Skin of body (tissue), 3 donors: ENCODE measurements at places on chromosomes 1 and 21. TPM values are rescaled to one million over a fixed set of nuclear protein-coding genes. Genes with fewer than 3 reads are reported as not detected.

DNA sequence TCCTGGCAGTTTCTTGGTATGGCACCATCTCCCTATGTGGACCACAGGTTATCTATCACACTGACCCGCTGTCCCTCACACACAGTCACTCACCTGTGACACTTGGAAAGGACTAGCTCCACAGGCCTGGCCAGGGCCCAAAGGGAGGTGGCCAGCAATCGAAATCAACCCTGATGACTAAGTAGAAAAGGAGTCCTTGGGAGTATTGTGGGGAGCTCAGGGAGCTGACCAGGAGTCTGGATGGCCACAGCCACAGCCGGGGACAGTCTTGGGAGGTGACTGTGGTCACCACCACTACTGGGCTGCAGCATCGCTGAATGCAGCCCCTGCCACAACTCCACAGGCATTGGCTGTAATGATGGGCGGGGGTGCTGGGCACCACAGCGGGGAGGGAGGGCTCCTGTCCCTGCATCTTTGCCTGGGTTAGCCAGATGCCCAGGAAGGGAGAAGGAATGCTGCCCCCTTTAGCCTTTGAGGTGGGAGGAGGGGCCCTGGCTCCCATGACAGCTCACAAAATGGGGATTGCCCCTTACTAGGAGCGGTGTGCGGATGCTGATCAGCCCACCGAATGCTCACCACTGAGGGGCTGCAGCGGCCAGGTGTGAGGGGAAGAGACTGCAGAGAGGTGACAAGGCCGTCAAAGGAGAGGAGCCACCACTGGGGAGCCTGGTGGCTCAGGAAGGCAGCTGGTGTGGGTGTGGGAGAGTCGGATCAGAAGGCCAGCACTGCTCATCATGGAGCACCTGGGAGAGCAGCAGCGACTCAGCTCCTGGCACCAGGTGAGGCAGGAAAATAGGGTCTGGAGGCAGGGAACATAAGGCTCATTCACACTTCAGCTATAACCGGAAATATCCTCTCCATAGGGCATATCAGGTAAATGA lies 61.3 kb downstream of the H3-3A start:
- DNase-seq: no peak

DNA sequence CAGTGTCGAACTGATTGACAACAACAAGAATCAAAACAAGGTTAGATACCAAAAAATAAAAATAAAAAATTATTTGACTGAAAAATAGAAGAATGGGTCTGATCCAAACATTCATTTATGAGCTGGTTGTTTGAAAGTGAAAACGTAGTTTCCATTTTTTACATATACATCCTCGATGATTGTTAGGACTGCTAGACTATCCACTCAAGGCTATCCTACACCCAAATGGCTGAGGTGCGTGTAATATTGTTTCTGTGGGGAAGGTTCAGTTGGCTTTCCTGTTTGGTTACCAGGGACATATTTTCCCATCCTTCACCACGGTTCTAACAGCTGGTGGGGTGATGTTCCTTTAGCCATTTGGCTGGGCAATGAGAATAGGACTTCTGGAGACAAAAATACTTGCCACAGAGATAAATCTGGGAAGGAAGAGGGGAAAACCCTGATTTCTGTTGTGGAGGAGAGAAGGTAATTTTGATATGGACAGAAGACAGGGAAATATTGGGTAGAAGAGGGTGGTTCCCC lies 66.3 kb downstream of the MAP3K7CL start:
- no peak for DNase-seq

DNA sequence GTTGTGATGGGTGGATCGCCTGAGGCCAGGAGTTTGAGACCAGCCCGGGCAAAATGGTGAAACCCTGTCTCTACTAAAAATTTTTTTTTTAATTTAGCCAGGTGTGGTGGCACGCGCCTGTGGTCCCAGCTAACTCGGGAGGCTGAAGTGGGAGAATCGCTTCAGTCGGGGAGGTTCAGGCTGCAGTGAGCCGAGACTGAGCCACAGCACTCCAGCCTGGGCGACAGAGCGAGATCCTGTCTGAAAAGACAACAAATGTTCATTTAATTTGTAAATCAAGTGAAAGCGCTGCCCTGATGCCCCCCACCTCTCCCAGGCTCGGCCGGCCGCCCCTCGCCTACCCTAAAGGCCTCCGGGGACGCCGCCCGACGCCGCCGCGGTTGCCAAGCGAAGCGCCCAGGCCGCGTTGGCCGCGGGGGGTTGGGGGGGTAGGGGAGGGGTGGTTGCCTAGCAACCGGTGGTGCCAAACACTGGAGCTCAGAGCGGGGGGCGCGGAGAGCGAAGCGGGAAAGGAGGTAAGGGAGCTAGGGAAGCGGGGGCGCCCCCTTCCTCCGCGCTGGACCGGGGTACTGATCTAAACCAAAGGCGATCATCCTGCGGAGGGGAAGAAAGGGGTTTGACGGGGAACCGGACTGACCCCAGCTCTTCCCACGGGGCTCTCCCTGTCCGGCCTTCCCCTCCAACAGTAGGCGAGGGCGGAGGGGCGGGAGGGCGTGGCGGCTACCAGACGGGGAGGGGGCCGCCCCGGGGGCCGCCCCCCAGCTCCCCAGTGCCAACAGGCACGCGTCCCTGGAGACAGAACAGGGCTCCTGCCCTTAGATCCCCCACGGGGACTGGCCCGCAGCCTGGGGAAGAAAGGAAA lies at the start of gene TEKT2:
TEKT2 (plus strand) TSS at position 460 of the 862 bp plus-strand sequence. CDS start 828 bp downstream, outside the sequence.
- DNase-seq: no peak

DNA sequence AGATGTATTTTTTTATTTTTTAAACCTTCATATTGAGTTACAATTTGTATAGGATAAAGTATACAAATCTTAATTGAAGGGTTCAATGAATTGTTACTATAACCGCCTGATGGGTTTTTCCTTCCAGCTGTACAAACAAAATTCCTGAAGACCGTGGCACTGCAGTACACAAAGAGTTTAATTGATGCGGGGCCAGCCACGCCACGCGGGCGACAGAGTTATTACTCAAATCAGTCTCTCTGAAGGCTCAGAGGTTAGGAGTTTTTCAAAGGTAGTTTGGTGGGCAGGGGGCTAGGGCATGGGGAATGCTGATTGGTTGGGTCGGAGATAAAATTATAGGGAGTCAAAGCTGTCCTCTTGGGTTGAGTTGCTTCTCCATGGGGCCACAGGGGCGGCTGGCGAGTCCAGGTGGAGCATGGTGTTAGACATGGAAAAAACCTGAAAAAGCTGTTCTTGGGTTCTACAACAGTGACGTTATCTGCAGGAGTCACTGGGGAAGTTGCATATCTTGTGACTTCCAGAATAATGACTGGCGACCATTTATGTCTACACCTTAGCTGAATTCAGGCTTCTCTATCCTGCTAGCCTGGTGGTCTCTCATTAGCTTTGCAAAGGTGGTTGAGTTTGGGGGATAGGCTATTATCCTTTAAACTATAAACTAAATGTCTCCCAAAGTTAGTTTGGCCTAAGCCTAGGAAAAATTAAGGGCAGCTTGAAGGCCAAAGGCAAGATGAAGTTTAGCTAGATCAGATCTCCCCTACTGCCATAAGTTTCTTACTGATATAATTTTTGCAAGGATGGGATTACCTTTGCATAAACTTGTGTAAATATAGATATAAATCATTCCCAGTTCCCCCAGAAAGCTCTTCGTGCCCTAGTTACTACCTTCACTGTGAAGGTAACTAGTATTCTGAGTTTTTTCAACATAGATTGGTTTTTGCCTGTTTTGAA lies 13.0 kb upstream of the TMEM9 start:
- no peak for DNase-seq

DNA sequence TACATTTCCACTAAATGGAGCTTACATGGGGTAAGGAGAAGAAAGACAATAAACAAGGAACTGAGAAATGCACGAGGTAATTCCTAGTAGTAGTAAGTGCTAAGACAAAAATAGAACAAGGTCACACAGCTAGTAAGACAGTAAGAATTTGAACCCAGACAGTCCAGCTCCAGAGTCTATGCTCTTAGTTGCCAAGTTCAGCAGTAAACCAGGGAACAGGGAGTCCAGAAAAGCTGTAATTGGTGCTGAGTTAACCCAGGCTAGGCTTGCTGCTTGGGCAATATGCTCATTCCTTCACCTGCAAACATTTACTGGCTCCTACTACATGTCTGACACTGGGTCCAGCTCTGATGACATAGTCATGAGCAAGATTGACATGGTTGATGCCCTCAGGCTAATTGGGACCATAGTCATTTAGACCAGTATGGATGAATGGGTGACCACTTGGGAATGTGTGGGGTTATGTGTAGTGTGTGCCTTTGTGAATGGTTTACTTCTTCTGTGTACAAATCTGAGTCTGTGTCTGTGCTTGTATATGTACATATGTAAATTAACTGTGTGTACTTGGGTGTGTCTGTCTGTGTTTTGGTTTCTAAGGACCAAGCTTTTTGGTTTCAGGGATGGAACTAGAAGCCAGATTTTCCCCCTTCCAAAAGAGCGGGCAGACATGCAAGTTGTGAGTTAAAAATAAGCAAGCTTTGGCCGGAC lies 2.0 kb downstream of the GPX7 start:
- DNase-seq: peak; percentile 2

GRCh38 chr1:13583595-13583965 lies at the start of gene PDPN:
Gene PDPN (plus strand): TSS chr1:13583832. CDS start chr1:13584034, 202 bp downstream.
- peak; percentile 26 for DNase-seq

- DNase-seq: no peak
These were observed 1.4 kb downstream of the KIAA0319L start for GRCh38 chr1:35555601-35556477.

- no peak for DNase-seq
These were observed 5.2 kb upstream of the AUNIP start for GRCh38 chr1:25864434-25864833.

DNA sequence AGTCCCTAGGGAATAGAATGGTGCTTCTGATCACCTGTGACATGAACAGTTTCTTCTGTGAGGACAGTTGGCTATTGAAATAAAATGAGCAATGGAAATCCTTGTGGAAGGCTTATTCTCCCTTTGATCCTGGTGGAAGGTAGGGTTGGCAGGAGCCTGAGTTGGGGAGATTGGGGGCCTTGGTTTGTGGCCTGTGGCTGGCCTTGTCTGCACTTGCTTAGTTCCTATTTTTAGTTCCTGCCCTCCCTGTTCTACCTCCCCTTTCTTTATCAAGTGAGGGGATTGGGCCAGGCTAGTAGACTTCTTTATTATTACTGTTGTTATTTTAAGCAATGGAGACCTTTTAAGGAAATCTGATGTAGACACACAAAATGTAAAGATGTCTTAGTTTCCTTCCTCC lies 8.2 kb downstream of the DMRTB1 start:
- DNase-seq: no peak

GRCh38 chr1:155960081-155960745 lies 18.1 kb downstream of the ARHGEF2 start:
- no peak for DNase-seq

DNA sequence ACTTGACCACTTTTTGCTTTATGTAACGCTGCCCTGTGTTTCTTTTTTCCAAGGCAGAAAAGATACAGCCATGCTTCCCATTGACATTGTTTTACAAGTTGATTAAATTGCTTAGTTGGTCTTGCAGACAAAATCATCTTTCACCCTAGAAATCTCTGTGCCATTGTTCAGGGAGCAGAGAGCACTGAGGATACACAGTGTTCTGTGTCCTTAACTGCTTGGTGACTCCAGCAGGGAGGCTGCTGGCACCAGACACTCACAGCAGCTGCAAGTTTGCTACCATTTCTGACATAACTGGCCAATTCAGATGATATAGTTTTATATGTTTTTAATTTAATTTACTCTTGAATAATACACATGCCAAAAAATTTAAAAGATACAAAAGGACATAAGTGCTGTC lies 118.7 kb downstream of the RGS2 start:
- no peak for DNase-seq

DNA sequence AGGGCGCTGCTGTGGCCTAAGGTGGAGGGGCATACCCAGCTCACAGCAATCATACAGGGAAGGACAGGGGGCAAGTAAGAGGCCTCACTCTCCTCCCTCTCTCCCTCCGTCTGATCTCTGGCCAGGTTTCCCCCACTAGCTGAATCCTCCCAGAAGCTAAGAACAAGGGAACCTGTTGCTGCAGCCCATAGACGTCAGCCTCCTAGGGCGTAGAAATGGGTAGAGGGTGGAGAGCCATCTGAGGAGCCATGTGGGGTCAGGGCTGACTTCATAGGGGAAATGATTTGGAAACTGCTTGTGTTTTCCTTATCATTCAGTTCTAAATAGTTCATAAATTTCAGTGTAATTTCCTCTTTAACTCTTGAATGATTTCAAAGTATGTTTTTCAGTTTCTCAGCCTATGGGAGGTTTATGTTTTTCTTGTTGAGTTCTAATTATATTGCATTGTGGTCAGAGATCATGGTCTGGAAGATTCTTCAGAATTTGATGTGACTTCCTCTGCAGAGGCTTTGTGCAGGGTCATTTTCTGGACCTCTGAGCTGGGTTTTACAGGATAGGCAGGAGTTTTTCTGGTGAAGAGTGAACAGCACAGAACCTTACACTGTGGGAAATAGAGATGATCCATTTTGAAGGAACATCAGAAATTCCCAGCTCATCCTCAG lies 2.3 kb upstream of the MOB3C start:
- no peak for DNase-seq

- no peak for DNase-seq
These were observed 30.6 kb downstream of the IFNAR1 start for GRCh38 chr21:33355355-33355754.

- no peak for DNase-seq
These were observed 31.4 kb upstream of the BECN2 start for GRCh38 chr1:241926141-241926540.

GRCh38 chr1:244011271-244011670 lies 39.8 kb upstream of the ZBTB18 start:
- no peak for DNase-seq

- DNase-seq: no peak
These were observed 775 bp upstream of the TMEM63A start for GRCh38 chr1:225882694-225883615.

DNA sequence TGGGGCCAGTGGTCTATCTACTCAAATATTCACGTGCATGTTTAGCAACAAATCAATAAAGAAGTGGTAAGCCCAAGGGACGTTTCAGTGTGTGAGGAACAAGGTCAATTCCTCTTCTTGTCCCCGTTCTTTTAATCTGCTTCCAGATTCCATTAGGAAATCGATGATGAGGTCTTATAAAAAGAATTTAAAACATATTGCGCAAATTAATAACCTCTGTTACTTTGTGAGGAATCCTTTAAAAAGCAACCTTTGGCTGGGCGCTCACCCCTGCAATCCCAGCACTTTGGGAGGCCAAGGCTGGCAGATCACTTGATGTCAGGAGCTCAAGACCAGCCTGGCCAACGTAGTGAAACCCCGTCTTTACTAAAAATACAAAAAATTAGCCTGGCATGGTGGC lies 113.0 kb upstream of the TMPRSS2 start:
- peak; percentile 21 for DNase-seq

GRCh38 chr1:201311356-201312011 lies 28.2 kb downstream of the PKP1 start:
- no peak for DNase-seq

C1orf115 gene
- 12.7 TPM for total RNA-seq

NBPF8 gene
- 14.3 TPM for total RNA-seq

DISP3 gene
- 0.30 TPM for total RNA-seq

OR6K3 gene
- total RNA-seq: not detected

RIMS3 gene
- 0.59 TPM for total RNA-seq

PGLYRP3 gene
- 4.4 TPM for total RNA-seq

GNG4 gene
- total RNA-seq: 1.6 TPM

GJA5 gene
- 5.3 TPM for total RNA-seq

PRDM16 gene
- 1.5 TPM for total RNA-seq

ZSWIM5 gene
- total RNA-seq: 0.79 TPM

LEMD1 gene
- not detected for total RNA-seq

IGFN1 gene
- 3.6 TPM for total RNA-seq

LCE1A gene
- 1.7 TPM for total RNA-seq

FCN3 gene
- total RNA-seq: not detected

IQGAP3 gene
- total RNA-seq: 8.6 TPM
